CD4-positive, alpha-beta T cell (primary cell): ENCODE measurements at places on chromosomes 6 and 20.

- DNase-seq: no peak
Observed at GRCh38 chr6:938271-938905, 245.4 kb upstream of the EXOC2 start.

GRCh38 chr6:126907312-126907711 is 211.2 kb upstream of the RSPO3 start:
- DNase-seq: no peak

- DNase-seq: no peak
Observed at GRCh38 chr6:87881342-87881895, 166.2 kb upstream of the SPACA1 start.

DNA sequence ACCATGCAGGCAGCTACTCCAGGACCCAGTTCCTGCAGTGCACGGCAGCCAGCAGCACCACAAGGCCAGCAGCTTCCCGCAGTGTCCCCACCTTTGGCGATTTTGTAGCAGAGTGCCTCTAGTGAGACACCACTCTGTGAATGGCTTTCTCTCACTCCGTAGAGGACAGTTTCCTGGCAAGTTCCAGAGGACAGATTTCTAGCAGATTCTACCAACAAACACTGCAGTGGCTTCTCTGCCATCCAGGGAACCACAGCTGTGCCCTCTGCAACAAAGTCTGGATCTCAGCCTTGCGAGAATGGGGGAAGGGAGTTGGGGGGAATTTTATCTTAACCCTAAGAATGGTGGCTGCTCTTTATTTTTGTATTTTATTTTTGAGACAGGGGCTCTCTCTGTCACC is 28.7 kb downstream of the SNHG17 start:
- no peak for DNase-seq

DNA sequence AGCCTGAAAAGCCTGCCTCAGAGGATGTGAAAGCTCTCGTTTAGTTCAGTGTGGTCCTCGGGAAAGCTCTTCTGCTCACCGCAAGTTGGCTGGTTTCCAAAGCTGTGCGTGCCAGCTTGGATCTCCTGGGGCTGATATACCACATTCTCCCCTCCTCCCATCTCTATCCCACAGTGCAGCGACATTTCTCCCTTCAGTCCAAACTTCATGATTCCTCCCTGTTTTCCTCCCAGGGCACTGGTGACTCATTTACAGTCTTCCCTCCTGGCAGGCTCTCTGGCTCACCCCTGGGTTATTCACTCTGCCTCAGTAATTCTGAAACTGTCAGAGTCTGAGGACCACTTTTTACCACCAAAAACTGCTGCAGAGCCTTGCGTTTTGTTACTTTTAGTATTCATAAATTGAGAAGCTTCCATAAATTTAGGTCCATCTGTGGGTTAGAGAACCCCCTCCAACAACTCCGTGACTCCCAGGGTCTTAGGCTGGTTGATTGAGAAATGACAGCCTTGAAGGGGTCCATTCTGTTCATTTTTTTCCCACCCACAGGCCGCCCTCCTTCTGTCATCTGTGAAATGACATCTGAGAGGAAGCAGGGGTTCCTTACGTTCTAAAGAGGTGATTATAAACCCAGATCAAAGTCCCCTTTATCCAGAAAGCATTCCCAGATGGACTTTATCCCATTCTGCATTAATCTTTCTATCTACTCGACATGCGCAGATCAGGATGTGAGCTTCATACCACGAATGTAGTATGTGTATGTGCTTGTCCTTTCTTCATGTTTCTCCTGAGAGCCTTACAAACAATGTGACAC is 6.1 kb downstream of the TRIM10 start:
- DNase-seq: no peak

- DNase-seq: no peak
Observed at GRCh38 chr6:73041051-73041450, 184.2 kb downstream of the KHDC1L start.

DNA sequence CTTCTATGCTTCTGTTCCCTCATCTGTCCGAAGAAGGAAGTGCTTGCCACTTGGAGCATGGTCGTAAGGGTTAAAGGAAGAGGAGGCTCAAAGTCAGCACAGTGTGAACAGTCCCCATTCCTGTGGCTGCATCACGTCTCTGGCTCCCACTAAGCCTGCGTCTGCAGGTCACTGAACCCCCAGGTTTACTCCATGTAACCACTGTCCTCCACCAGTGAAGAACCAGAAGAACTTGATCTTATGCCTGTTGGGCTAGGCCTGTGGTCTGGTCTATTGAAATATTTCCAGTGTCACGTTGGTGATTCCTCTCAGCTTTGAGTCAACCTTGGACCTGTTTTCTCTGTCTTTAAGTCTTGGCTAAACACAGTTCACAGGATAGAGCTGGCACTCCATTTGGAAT is 45.9 kb upstream of the SCP2D1 start:
- no peak for DNase-seq

DNA sequence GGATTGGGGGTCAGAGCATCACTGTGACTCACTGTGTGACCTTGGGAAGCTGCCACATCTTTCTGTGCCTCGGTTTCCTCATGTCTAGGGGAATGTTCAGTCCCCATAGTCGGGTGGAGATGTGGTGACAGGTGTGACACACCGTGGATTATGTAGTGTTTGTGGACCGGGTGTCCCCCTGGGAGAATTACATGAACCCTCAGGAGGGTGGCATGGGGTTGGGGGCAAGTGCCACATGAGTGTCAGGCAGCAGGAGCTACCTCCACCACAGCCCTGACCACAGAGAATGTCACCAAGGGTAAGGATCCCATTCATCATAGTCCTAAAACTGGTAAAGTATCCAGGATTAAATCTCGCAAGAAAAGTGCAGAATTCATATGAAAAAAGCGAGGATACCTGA is 23.2 kb downstream of the SUN5 start:
- DNase-seq: no peak

DNA sequence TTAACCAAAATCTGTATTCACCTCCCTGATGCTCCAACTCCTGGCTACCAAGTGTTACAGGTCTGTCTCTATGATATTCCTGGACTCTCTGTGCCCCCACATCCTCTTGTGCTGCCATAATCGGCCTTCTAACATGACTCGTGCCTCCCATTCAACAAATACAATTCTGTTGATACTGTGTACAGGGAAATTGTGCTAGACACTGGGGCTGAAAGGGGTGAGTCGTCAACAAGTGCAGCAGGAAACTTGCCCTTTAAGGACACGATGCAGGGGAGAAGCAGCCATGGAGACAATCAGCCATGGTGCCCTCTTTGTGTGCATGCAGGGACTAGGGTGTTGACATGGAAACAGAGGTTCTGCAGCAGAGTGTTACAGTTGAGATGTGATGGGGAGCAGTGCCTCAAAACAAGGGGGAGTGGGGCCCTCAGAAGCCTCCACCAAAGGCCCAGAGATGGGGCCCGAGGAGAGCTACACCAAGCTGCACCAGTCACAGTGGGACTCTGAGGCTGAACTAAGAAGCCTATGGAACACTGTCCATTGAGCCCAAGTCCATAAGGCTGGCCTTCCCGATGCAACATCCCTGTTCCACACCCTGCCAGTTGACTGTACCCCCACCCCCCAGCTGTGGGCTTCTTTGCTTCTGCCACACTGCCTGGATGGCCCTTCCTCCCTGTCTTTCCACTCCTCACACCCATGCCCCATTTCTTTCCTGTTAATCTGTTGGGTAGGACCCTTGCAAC is 3.1 kb downstream of the PCED1A start:
- DNase-seq: no peak

GRCh38 chr6:119205911-119206618 is 127.6 kb upstream of the FAM184A start:
- DNase-seq: no peak

DNA sequence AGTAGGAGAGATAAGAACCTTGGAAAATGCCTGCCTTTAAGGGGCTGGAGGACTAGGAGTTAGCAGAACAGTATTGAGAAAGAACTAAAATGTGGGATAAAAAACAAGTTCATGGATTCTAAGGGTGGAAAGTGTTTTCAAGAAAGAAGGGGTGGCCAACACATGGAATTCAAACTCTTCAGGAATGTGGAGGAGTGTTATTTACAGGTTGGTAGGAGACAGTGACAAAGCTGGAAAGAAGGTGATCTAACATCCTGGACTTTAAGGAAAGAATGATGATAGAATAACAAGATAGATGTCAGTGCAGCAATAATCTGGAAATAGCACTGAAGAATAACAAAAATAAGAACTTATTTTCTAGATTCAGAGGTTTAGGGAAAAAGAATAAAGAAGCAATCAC is 54.0 kb upstream of the TNFRSF21 start:
- DNase-seq: no peak

DNA sequence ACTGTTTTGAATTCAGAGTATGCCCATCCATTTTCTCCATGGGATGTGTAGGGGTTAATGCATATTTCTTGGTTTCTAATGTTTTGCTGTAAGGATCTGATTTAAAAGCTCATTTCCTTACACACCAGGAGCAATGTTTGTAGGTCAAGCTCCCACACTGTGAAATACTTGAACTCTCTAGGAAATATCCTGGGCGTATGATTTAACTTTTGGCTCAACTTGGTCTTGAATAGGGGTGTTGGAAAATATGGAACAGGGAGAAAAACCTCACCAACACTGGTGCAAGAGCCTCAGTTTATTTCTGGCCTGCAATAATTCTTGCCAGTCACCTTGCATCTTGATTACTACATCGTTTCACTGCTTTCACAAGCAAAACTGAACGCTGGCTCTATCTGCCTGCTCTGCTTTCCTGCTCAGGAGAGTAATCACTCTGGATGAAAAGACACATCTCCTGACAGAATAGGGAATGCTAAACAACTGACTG is 25.1 kb upstream of the RFPL4B start:
- DNase-seq: no peak

GRCh38 chr6:15176816-15177370 is 69.0 kb upstream of the JARID2 start:
- no peak for DNase-seq

DNA sequence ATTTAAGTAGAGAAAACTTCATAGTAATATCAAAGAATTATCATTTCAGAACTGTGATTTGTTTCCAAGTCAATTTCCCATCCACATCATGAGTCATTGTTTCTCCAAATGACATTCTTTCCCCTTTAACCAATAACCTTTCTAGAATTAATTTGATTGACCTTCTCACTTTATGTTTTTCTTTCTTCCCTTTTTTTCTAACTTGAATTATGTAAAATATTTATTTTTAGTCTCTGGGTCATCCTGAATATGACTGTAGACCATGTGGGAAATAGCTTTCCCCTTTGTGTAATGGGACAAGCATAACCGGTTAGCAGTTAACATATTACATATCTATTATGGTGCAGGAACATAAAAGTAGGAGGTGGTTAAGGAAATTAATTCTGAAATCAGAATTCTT is 291.1 kb downstream of the GJA1 start:
- DNase-seq: no peak

DNA sequence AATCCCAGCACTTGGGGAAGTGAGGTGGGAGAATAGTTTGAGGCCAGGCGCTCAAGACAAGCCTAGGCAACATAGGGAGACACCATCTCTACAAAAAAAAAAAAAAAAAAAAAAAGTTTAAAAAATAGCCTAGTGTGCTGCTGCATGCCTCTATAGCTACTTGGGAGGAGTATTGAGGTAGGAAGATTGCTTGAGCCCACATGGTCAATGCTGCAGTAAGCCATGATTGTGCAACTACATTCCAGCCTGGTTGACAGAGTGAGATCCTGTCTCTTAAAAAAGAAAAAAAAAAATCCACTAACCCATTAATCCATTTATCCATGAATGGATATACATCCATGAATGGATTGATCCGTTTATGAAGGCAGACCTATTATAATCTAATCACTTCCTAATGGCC is 1064.6 kb upstream of the EYS start:
- no peak for DNase-seq

DNA sequence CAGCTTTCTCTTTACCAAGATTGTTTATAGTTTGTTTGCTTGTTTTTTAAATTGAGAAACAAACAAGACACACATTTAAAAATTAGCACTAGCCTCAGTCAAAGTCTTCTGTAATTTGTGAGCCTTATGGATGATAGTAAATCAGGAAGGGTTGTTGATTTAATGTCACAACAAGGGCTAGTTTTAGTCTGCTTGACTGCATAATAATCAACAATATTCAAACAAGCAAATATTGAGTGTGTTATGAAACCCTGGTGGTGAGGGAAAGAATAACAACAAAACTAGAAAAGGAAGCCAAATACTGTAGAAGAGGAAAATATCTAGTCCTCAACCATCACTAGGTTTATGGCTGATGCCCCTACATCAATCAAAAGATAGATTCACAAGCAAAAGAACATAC is 228.6 kb downstream of the TBC1D7 start:
- no peak for DNase-seq

DNA sequence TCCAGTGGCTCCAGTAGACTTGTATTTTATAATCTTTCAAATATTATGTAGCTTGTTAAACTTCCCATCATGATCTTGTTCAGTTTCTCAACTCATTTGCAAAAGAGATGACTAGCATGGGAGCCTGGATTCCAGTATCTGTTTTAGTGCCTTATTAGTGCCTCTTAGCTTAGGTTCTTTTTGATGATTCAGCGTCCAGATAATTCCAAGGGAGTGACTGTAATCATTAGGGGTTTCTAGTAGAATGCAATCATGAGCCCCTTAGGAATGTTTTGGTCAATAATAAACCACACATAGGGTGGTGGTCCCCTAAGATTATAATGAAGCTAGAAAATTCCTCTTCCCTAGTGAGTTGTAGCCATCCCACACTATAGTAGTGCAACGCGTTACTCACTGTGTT is 7.0 kb downstream of the CD2AP start:
- no peak for DNase-seq

- DNase-seq: no peak
Observed at GRCh38 chr6:74939151-74939708, 266.6 kb downstream of the COL12A1 start.

- DNase-seq: no peak
Observed at GRCh38 chr6:1781152-1781816, 171.6 kb downstream of the FOXC1 start.

- DNase-seq: no peak
Observed at GRCh38 chr6:25330796-25331685, 51.9 kb downstream of the CARMIL1 start.

DNA sequence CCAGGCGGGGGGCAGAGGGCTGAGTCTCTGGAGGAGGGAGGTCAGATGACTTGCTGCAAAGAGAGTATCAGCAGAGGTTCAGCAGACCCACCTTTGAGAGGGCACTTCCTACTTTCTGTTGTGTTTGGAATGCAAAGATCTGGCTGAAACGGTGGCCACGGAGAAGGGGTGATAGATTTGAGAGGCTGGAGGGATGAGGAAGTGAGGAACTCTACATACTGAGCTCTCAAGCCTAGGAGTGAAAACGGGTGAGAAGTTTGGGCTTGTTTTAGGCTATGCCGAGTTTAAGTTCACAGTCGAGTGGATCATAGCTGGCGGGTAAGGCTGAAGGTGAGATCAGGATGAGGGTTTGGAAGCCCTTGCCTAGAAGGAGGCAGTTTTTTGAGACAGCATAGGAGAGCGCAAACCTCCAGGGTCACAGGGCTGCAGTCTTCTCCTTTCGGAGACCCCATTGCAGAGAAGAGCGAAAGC is 477 bp upstream of the ITPA start:
- no peak for DNase-seq
